ENCODE measurements at places on chromosomes 11 and 22. TPM values are rescaled to one million over a fixed set of nuclear protein-coding genes. Genes with fewer than 3 reads are reported as not detected.

SYT9 gene
- total RNA-seq: 0.18 TPM

PKNOX2 gene
- total RNA-seq: 14.4 TPM

RRP8 gene
- 16.5 TPM for total RNA-seq

HEPN1 gene
- total RNA-seq: not detected

DNA sequence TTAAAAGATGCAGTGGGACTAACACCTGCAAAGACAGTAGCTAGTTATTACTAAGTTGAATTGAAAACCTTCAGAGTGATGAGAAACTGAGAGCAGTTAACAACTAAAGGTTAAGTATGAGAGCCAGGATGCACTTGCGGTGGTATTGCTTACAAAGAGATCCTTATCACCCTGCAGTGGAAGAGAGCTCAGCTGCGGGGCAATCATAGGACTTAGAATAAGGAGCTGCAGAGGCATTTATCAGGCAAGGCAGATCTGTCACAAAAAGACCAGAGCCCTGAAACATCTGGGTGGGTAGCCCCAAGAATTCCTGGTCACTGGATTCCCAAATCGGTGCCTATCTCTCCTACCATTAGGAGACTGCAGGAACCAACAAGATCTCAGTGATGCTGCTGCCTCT is 34.3 kb upstream of the CFAP300 start:
- H3K27me3 ChIP-seq: no peaks in the 10 kb centered on the region
- no peak overlapping the region for H3K27ac ChIP-seq
- peaks cover 12% of the 10 kb centered on the region for H3K4me1 ChIP-seq
- no peak for DNase-seq

GRCh38 chr22:24370401-24370800 is 57.0 kb upstream of the ADORA2A start:
- H3K36me3 ChIP-seq: peaks cover 82% of the 10 kb centered on the region
- no peak overlapping the region for H3K4me3 ChIP-seq
- H3K27ac ChIP-seq: no peak overlapping the region

DNA sequence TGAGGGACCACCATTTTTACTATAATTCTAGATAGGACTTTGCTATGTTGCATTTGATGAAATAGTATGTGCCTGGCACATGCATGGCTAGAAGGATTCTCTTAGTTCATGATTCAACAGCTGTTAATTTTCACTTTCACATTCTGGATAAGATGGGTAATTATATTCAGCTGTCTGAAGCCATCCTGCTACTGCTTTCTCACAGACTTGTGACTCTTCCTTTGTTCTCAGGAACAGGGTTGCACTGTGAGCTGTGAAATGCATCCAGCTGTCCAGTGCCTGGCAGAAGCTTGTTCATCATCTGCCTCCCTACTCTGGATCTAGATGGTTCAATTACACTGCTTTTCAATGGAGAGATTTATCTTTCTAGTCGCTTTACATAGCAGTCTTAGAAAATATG is 610.1 kb upstream of the ANO5 start:
- no peak overlapping the region for H3K4me3 ChIP-seq
- no peak for DNase-seq
- no peaks in the 10 kb centered on the region for H3K4me1 ChIP-seq

DNA sequence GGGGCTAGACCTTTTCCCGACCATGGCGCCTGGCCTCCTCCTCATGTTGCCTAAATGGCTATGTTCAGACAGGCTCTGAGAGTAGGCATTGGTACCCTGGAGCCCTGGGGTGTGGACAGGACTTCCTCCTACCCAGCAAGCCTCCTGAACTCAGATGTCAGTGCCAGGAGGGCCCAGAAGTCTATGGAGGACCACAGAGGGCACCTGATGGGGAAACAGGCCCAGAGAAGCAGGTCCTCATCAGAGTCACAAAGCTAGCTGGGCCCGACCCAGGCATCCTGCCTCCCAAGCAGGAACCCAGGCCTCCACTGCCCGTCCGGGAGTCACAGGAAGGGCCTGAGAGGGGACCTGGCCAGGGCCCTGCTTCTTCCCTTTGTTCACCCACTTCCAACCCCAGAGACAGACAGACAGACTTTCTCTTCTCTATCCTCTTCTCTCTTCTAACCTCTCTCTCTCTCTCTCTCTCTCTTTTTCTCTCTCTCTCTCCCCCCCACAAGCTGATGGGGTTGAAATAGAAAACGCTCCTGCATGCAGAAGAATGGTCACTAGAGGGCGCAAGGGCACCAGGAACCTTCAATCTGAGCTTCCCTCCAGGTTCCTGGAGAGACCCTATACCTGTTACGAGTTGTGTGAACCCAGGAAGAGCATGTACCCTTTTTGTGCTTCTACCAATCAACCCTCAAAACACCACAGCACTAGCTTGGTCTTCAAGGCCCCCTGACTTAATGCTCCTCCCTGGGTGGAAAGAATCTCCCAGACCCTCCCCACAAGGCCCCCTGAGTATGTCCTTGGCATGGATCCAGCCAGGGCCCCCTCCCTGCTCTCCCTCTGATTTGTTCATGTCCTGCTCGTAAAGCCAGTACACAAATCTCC is 27.1 kb downstream of the ARAP1 start:
- H3K27me3 ChIP-seq: no peaks in the 10 kb centered on the region
- peaks cover 66% of the 10 kb centered on the region for H3K4me1 ChIP-seq
- H3K36me3 ChIP-seq: peaks cover 32% of the 10 kb centered on the region
- DNase-seq: no peak

DNA sequence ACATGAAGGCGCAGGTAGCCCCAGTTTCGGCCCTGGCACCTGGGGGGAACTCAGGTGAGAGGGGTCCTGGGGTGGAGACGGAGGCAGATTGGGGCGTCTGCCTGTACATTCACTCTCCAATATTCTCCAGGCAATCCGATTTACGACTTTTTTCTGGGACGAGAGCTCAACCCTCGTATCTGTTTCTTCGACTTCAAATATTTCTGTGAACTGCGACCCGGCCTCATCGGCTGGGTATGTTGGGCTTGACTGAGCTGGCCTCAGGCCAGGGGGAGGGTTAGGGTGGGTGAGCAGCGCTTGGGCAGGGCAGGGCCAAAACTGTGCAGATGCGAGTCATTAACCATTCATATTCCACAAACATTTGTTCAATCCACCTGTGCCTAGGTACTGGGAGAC is 1.7 kb downstream of the TM7SF2 start:
- H3K27me3 ChIP-seq: no peaks in the 10 kb centered on the region

- no peak overlapping the region for H3K27ac ChIP-seq
- H3K36me3 ChIP-seq: no peaks in the 10 kb centered on the region
- H3K4me3 ChIP-seq: no peak overlapping the region
- H3K4me1 ChIP-seq: no peaks in the 10 kb centered on the region
Observed at GRCh38 chr11:113203141-113203753, 111.1 kb upstream of the TTC12 start.

GRCh38 chr11:129412494-129412893 is 36.8 kb downstream of the BARX2 start:
- no peak overlapping the region for H3K27ac ChIP-seq
- no peaks in the 10 kb centered on the region for H3K4me1 ChIP-seq
- no peak for DNase-seq
- H3K27me3 ChIP-seq: no peaks in the 10 kb centered on the region

- H3K27ac ChIP-seq: peak overlapping the region; percentile 66
- peaks cover 26% of the 10 kb centered on the region for H3K4me1 ChIP-seq
- H3K27me3 ChIP-seq: no peaks in the 10 kb centered on the region
Observed at GRCh38 chr11:112290493-112290850, 29.8 kb upstream of the PLET1 start.

GRCh38 chr11:7376386-7376785 is 108.9 kb upstream of the OLFML1 start:
- H3K4me1 ChIP-seq: no peaks in the 10 kb centered on the region
- DNase-seq: no peak
- H3K27me3 ChIP-seq: no peaks in the 10 kb centered on the region
- H3K27ac ChIP-seq: no peak overlapping the region
- no peak overlapping the region for H3K4me3 ChIP-seq

DNA sequence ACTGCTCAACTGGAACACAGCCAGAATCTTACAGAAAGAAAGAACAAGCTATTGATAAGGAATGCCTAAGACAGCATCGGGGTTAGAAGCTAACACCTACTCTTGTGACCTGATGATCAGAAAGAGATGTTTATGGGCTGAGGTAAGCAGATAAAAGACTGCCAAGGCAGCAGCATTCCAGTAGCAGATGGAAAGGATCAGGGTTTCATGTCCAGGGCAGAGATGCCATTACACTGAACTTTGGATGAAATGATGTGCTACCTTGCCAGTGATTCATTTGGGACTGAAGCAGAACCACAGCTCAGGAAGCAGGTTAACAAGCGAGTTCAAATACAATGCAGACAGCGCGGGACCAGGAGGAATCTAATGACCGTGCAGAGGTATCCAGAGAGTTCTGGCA is 27.1 kb upstream of the APOA1 start:
- H3K27me3 ChIP-seq: no peaks in the 10 kb centered on the region
- no peak overlapping the region for H3K4me3 ChIP-seq
- no peaks in the 10 kb centered on the region for H3K4me1 ChIP-seq
- peaks cover 100% of the 10 kb centered on the region for H3K36me3 ChIP-seq
- H3K27ac ChIP-seq: no peak overlapping the region

- DNase-seq: no peak
- H3K27ac ChIP-seq: no peak overlapping the region
- H3K4me1 ChIP-seq: peaks cover 34% of the 10 kb centered on the region
- H3K4me3 ChIP-seq: no peak overlapping the region
- no peaks in the 10 kb centered on the region for H3K36me3 ChIP-seq
Observed at GRCh38 chr22:41913842-41914534, 886 bp downstream of the SHISA8 start.

- peaks cover 73% of the 10 kb centered on the region for H3K4me1 ChIP-seq
- peaks cover 34% of the 10 kb centered on the region for H3K27me3 ChIP-seq
- H3K36me3 ChIP-seq: no peaks in the 10 kb centered on the region
- peak overlapping the region; percentile 72 for H3K4me3 ChIP-seq
- no peak for DNase-seq
Observed at GRCh38 chr22:39243439-39244135, 1.2 kb downstream of the PDGFB start.

DNA sequence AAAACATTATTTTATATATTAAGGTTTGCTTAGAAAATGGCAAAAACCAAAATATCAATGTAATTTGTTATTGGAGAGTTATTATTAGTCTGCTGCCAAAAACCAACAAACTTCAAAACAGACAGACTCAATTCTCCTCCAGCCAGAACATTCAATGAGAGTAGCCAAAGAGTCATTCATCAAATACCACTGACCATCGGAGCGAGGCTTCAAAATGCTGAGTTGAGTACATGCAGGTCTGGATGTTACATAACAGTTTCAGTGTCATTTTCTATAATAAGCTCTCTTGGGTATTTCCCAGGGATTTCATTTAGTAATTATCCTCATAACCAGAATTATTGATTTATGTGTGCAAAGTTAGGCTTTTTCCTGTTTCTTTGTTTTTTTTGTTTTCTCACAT is 42.6 kb downstream of the CHST1 start:
- H3K4me1 ChIP-seq: no peaks in the 10 kb centered on the region
- H3K27me3 ChIP-seq: no peaks in the 10 kb centered on the region
- DNase-seq: no peak
- no peak overlapping the region for H3K4me3 ChIP-seq

DNA sequence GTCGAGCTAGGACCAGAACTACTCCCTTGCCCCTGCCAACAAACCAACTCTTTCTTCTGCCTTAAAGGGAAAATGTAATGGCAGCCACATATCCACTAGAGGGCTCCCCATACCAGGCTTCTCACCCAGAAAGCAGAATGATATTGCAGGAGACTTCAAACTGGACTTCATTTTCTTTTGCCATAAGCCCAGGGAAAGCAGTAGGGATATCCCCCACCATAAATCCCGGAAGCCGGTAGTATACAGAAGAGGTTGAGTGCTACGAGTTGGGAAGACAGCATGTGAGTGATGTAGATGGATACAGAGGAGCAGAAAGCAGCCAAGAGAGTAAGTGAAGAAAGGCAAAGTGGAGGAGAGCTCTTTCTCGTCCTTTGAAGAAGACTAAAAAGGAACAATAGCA is 12.1 kb downstream of the PLAAT5 start:
- H3K4me1 ChIP-seq: no peaks in the 10 kb centered on the region
- no peak for DNase-seq
- no peaks in the 10 kb centered on the region for H3K27me3 ChIP-seq
- H3K27ac ChIP-seq: no peak overlapping the region
- H3K4me3 ChIP-seq: no peak overlapping the region

GRCh38 chr22:49553518-49554295 is 274.0 kb downstream of the BRD1 start:
- no peak for DNase-seq
- H3K27me3 ChIP-seq: no peaks in the 10 kb centered on the region
- no peak overlapping the region for H3K4me3 ChIP-seq
- H3K4me1 ChIP-seq: no peaks in the 10 kb centered on the region

GRCh38 chr11:84890676-84891075 is 736.5 kb downstream of the DLG2 start:
- DNase-seq: no peak
- H3K4me3 ChIP-seq: no peak overlapping the region
- no peaks in the 10 kb centered on the region for H3K4me1 ChIP-seq
- H3K36me3 ChIP-seq: no peaks in the 10 kb centered on the region
- H3K27me3 ChIP-seq: no peaks in the 10 kb centered on the region

GRCh38 chr11:45243967-45244366 is 42.2 kb downstream of the SYT13 start:
- no peaks in the 10 kb centered on the region for H3K27me3 ChIP-seq
- no peak overlapping the region for H3K4me3 ChIP-seq
- DNase-seq: no peak
- no peaks in the 10 kb centered on the region for H3K4me1 ChIP-seq
- no peaks in the 10 kb centered on the region for H3K36me3 ChIP-seq
- no peak overlapping the region for H3K27ac ChIP-seq

GRCh38 chr11:68014157-68014946 is 4.2 kb downstream of the ALDH3B1 start:
- peaks cover 65% of the 10 kb centered on the region for H3K4me1 ChIP-seq
- H3K27ac ChIP-seq: peak overlapping the region; percentile 86
- DNase-seq: peak; percentile 92
- H3K4me3 ChIP-seq: peak overlapping the region; percentile 22

DNA sequence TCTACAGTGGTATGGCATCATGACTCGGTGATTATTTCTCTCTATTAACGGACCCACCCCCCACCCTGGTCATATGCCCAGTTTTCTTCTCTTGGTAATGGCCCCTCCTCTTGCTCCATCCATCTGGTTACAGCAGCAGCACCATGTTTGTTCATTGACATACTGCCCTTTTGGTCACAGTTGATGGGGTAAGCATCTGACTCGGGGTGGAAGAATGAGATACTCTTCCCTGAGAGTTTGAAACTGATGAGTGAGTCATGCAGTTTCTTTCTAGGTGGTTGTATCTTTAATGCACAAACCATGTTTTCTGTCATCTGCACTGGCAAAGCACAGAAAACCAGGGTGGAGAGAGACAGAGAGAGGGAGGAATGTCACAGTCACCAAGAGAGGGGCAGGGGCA is 126.0 kb downstream of the SYN3 start:
- DNase-seq: no peak
- H3K4me3 ChIP-seq: no peak overlapping the region
- H3K4me1 ChIP-seq: no peaks in the 10 kb centered on the region
- H3K27me3 ChIP-seq: no peaks in the 10 kb centered on the region
